Activated CD8-positive, alpha-beta memory T cell treated with anti-CD3 and anti-CD28 coated beads for 4 hours (primary cell): ENCODE measurements at places on chromosomes 6 and 20.
A peak's percentile ranks its signal among the peaks of the same experiment; 100 is the strongest.

DNA sequence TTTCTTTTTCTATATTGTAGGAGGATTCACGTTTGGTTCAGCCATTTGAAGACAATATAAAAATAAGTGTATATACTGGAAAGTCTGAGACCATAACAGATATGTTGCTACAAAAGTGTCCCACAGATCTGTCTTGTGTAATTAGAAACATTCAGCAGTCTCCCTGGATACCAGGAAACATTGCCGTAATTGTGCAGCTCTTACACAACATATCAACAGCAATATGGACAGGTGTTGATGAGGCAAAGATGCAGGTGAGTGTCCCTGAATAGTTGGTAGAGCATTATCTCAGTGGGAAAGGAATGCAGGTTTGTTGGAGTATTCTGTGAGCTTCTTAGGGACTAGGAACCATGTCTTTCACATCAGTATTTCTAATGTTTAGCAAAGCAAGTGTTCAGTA, 18.3 kb upstream of the ADGRF4 start:
- no peak for DNase-seq

GRCh38 chr6:11575408-11576033, 38.0 kb downstream of the TMEM170B start:
- peak; percentile 11 for DNase-seq

DNA sequence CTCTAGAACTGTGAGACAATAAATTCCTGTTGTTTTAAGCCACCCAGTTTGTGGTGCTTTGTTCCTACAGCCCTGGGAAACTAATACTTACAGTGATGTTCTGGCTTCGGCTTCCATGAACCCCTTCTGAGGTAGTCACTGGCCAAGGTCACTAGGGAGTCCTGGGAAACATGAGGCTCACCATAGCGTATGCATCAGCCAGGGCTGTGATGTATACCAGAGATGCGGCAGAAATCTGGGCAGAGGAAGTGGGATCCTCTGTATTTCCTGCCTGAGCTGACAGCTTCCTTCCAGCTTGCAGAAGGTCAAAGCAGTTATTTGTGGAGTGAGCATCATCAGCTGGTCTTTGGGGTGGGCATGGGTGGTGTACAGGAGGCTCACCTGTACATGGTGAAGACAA, 27.9 kb downstream of the KAT14 start:
- DNase-seq = no peak

- DNase-seq = no peak
Measured at GRCh38 chr6:56292505-56293181, 45.3 kb upstream of the COL21A1 start.

DNA sequence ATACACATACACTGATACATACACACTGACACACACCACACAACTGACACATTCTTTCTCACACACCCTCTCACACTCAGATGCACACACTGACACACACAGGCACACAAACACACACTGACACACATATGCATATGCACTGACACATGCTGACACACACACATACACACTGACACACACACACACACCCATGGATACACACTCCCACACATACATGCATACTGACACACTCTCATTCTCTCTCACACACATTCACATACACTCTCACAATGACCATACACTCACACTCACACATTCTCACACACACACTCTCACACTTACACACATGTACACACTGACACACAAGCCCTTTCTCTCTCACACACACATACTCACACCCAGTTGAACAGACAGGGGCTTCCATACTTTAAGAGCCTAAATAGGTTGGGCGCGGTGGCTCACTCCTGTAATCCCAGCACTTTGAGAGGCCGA, 236.4 kb downstream of the LRFN2 start:
- DNase-seq = no peak

GRCh38 chr20:25129908-25130307, 48.0 kb upstream of the VSX1 start:
- no peak for DNase-seq

DNA sequence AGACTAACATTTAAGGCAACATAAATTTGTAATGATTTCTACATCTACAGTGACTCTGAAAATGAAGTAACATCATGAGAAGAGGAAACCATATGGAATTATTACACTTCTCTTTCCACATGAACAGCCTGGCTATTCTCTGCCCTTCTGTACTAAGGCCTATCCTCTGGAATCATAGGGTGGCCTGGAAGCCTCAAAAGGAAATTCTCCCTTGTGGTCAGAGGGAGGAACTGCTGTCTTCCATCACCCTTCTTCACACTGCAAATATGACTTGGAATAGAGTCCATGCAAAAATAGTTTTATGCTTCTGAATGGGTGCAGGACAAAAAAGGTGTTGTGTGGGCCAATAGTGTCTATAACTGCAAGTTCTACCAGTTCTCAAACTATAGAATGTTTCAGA, 44.6 kb upstream of the SH3BGRL2 start:
- DNase-seq = no peak

GRCh38 chr6:154039231-154039842, at the start of gene OPRM1:
OPRM1 (plus strand) TSS chr6:154039240; CDS start chr6:154039545, 305 bp downstream.
- no peak for DNase-seq
